Activated naive CD4-positive, alpha-beta T cell treated with anti-CD3 and anti-CD28 coated beads for 36 hours (primary cell): ENCODE measurements at places on chromosomes 4 and X. TPM values are rescaled to one million over a fixed set of nuclear protein-coding genes. Genes with fewer than 3 reads are reported as not detected.

Gene RTL9
- total RNA-seq = not detected

Gene MAGEA11
- total RNA-seq = not detected

Gene IL15
- 0.19 TPM for total RNA-seq

Gene SPOCK3
- total RNA-seq = not detected

Gene C4orf51
- total RNA-seq = not detected

Gene GAGE2A
- not detected for total RNA-seq

Gene DCAF4L1
- 0.12 TPM for total RNA-seq

Gene CACNA1F
- total RNA-seq = 0.62 TPM

Gene P2RY4
- total RNA-seq = 0.22 TPM

Gene MAGEB3
- not detected for total RNA-seq

Gene FGF5
- not detected for total RNA-seq

Gene UBL4A
- 37.4 TPM for total RNA-seq

Gene RNF150
- not detected for total RNA-seq

Gene AWAT2
- not detected for total RNA-seq

Gene HSFX1
- 0.10 TPM for total RNA-seq

Gene RHOH
- 92.7 TPM for total RNA-seq

Gene RTL5
- total RNA-seq = 0.10 TPM
